NCI-H526 treated with DMSO at 0.1 percent for 48 hours (cell line): ENCODE measurements at places on chromosomes 1 and 21.
A peak's percentile ranks its signal among the peaks of the same experiment; 100 is the strongest.

DNA sequence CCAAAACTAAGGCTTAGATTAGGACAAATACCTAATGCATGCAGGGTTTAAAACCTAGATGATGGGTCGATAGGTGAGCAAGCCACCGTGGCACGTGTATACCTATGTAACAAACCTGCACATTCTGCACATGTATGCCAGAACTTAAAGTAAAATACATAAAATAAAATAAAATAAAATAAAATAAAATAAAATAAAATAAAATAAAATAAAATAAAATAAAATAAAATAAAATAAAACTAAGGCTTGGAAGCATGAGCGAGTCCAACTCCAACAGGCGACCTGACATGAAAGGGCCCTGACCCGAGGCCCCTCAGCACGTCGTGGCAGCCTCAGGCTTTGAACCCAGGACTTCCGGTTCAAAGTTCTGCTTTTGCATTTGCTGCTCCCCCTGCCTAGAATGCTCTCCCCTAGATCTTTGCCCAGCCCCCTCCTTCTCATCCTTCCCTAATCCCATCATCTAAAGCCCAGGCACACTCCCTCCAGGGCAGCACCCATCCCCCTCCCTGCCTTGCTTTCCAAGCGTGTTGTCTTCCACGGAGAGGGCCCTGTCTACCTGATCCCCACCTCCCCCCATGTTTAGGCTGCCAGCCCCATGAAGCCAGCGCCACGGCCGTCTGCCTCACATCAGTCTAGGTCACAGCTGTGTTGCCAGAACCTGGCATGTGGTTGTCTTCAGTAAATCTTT lies 64.3 kb downstream of the TAS1R2 start:
- DNase-seq: no peak

DNA sequence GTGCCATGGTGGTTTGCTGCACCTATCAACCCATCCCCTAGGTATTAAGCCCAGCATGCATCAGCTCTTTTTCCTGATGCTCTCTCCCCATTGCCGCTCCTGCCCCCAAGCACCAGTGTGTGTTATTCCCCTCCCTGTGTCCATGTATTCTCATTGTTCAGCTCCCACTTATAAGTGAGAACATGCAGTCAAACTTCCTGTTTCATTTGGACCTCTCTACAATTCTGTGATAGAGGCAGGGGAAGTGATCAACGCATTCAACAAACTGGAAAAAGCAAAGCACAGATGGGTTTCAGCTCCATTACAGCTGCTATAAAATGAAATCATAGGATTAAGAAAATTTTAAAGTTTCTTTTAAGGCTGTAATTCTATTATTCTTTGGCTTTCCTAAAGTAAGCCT lies 23.3 kb upstream of the CD55 start:
- no peak for DNase-seq

GRCh38 chr1:150905301-150905700 lies 18.4 kb downstream of the CTXND2 start:
- DNase-seq: no peak

- no peak for DNase-seq
Observed at GRCh38 chr1:204842892-204843291, 27.8 kb upstream of the NFASC start.

DNA sequence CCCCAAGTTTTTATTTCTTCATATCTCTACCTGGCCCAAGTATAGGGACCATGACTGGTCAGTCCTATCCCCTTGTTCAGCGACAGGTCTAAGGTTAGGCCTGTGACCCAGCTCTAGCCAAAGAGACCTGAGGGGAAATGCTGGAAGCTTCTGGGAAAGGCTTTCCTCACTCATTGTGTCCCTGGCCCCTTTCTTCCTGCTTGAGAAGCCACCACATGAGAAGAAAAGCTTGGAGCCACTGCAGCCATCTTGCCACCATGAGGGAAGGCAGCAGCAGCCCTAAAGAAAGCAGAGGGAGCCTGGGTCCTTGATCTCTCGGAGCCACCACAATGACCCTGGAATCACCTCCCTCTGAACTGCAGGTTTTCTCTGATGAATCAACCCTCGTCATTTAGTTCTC lies 43.4 kb downstream of the ATF3 start:
- DNase-seq: no peak

DNA sequence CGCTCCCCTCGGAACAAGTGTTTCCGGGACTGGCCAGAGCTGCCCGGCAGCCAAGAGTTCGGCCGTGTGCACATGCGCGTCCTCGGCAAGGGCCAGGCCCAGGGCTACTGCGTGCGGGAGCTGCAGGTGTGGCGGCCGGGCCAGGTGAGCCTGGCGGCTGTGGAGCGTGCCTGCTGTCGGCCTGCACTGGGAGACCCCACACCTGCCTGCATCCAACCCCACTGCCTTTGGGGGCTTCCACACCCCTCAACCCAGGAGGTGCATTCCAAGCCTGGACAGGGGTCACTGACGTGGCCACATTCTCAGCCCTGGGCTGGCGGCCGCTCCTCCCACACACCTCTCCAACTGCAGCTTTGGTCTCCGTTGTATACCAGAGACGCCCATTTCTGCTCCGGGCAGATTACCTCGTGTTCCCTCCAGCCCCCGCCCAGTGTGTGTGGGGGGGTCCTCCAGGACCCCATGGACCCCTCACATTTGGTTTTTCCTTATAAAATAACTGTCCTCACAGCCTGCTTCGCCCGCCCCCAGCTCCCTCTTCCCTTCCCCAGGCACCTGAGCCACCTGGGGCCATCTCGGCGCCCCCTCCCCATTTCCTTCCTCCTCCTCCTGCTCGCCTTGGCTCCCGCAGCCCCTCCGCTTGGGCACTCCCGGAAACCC lies 6.1 kb downstream of the RNF223 start:
- DNase-seq: peak; percentile 62

GRCh38 chr1:108601708-108602410 lies 42.0 kb downstream of the EEIG2 start:
- no peak for DNase-seq

DNA sequence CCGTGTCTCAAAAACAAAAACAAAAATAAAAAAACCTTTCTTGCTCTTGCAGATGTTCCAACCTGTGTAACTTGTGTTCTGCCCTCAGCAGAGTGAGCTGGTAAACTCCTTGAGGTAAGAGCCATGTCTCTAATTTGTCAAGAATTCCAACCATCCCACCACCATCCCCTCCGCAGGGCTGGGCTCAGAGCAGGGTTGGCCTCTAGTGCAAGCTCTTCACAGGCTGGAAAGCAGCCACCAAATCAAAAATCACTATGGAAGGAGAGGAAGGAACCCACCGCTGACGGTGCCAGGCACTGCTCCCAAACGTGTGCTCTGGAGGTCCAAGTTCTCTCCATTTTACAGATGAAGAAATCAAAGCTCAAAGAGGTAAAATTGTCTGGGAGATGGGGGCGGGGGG lies 9.4 kb downstream of the PLEKHA6 start:
- no peak for DNase-seq

DNA sequence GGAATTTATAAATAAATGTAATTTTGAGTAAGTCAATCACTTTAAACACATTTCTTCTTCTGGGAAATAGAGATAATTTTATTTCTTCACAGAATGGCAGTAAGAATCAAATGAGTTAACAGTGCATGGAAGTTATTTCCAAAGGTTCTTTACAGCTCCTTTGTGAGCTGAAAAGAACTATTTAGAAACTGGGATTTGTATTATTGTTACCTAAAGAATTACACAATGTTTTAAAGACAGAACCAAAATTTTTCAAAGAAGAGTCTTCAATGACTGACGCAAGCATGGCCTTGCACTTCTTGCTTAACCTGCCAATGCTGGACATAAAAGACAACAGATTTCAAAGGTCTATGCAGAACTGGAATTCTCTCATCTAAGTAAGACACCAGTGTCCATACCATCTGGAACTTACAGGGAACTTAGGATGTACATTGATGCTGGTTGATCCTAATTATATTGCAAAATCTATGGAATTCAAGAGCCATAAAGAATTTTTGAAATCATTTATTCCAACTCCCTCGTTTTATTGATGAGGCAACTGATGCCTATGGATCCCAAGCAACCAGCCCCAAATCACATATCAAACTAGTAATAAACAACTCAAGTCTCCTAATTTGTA lies 2.7 kb downstream of the COLGALT2 start:
- DNase-seq: no peak

- DNase-seq: no peak
Observed at GRCh38 chr1:155241841-155242264, 13.4 kb downstream of the ENTREP3 start.

DNA sequence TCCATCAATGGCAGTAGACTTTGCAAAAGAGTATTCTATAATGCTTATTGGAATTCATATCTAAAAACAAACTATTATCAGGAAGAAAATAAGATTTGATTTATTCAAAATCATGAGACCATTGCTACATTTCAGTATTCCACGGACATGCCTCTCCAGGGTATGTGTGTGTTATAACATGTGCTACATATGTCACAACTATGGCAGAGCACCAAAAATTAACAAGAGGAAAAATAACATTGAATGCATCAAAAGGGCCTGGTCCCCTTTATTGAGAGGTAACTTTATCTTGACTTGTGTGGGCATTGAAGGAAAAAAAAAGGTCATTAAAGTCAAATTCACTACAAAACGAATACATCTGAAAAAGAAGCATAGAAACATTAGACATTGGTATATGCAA lies 22.6 kb upstream of the LRRC8B start:
- DNase-seq: no peak

- no peak for DNase-seq
Observed at GRCh38 chr1:9449110-9449627, 90.1 kb upstream of the SLC25A33 start.

DNA sequence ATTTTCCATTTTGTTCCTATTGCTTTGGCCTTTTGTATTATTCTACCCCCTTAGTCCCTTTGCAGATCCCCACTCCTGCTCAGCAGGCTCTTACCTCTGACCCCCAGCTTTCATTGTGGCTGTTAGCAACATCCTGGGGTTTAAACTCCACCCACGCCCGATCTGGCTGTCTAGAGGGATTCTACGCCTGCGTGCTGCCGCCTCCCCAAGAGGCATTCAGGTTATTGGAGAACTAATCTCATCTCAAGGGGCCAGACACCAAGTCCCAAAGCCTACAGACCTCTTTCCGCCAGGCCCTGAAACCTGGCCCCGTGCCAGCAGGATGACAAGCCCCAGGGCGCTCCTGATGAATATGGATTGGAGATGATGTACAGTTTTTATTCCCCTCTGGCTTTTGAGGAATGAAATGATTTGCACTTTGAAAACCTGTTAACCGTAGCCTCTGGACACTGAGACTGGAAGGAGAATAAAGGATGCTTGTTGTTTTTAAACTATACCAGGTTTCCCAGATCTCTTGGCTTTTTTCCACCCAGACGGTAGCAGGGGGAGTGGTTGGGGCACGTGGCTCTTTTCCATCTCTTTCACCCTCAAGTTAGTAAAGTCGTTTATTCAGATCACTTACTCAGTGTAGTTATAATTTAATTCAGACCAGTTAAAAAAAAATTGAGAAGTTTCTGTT lies 14.5 kb upstream of the IKBKE start:
- DNase-seq: peak; percentile 11

- DNase-seq: no peak
Observed at GRCh38 chr21:23950344-23950743, 1656.9 kb downstream of the MRPL39 start.

DNA sequence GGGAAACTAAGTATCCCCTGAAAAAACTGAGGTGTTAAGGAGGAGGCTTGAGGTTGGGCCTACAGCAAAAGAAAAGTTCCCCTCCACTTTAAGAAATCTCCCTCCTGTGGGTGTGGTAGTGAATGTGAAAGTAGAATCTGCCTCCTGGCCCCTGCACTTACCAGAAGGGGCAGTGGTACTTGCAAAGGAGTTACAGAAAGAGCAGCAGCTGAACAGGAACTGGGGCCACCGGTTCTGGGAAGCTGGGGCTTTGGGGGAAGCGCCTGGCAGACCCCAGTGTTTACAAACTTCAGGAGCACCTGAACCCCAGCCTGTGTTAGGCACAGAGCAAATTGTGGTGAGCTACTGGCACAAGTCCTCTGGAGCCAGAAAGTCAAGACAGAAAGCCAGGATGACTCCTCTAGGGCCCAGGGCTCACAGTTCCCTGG lies 250.2 kb upstream of the FGGY start:
- no peak for DNase-seq

- no peak for DNase-seq
Observed at GRCh38 chr21:42533306-42533962, 19.8 kb downstream of the SLC37A1 start.

GRCh38 chr1:156648951-156649350 lies 7.0 kb downstream of the BCAN start:
- DNase-seq: no peak

- peak; percentile 98 for DNase-seq
Observed at GRCh38 chr1:1066403-1067283, 7.5 kb downstream of the RNF223 start.

DNA sequence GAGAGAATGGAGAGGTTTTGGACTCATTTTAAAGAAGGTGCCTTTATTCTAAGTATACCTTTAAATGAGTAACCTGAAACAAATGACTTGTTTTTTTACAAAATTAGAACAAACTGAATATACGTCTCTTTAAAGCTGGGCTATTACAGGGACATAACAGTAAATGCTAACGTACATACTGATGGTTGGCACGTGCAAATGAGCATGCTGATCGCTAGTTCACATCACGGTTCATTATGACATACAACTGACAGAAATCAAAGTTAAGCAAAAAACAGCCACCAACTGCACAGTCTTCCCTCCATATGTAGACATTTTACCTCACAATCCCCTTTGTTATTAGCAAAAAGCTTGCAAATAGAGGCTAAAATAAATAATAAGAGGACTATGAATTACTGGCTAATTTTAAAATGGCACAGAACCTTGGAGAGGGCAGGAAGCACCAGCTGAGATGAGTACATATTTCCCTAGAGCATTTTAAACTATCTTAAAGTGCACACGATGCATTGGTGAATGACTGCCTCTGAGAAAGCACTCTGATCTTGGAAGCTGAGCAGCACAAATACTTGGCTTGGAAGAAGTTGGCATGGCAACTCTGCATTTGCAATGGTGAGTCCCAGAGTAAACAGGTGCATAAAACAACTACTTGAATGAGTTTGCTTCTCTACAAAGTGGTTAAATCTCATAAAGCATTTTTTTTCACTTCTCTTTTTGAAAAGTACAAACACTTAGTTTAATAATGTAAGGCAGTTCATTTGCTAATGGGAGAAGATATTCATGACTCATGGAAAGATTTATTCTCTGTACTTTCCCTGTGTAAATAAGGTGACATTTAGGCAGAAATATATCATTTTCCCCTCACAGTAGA lies 204.7 kb downstream of the LHX8 start:
- DNase-seq: no peak

- DNase-seq: no peak
Observed at GRCh38 chr1:24775916-24776315, 30.7 kb downstream of the CLIC4 start.

DNA sequence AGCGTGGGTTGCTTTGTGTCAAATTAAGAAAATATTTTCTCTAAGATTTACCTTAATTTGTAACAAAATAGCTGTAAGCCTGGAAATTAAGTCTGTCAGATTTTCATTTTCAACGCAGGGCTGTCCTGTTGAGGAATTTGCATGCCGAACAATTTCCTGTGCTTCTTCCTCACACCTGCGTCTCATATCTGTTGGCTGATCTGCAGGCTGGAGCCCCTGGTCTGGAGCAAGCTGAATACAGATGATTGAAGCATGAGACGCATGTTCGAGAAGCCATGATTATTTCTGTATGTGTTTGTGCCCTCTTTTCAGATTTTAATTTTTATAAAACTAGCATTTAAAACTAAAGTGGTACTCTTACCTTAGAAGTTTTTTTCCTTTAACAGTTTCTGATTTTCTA lies 9.8 kb downstream of the MIXL1 start:
- DNase-seq: peak; percentile 9
